Fibroblast of skin of right quadriceps (primary cell): ENCODE measurements at places on chromosomes 6 and 20.

DNA sequence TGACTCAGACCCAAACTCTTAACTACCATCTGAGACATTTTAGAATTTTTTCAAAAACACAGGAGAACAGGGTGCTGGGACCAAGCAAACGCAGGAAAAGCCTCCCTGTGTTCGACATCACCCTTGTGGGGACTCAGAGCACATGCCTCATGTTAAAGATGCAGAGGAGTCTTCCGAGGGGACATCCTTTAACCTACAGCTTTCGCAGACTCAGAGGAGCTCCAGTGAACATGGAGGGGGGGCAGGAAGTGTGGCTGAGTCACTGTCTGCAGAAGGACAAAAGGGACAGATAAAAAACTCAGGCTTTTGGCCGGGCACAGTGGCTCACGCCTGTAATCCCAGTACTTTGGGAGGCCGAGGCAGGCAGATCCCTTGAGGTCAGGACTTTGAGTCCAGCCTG lies 15.1 kb downstream of the BMP7 start:
- DNase-seq = no peak

- DNase-seq = peak; percentile 10
Observed at GRCh38 chr6:85923013-85923430, 280.3 kb upstream of the SYNCRIP start.

- DNase-seq = no peak
Observed at GRCh38 chr6:5295623-5296022, 34.3 kb downstream of the FARS2 start.

- no peak for DNase-seq
Observed at GRCh38 chr6:118197539-118197938, 290.5 kb downstream of the SLC35F1 start.

GRCh38 chr6:24545691-24546090 lies 50.9 kb downstream of the ALDH5A1 start:
- no peak for DNase-seq

DNA sequence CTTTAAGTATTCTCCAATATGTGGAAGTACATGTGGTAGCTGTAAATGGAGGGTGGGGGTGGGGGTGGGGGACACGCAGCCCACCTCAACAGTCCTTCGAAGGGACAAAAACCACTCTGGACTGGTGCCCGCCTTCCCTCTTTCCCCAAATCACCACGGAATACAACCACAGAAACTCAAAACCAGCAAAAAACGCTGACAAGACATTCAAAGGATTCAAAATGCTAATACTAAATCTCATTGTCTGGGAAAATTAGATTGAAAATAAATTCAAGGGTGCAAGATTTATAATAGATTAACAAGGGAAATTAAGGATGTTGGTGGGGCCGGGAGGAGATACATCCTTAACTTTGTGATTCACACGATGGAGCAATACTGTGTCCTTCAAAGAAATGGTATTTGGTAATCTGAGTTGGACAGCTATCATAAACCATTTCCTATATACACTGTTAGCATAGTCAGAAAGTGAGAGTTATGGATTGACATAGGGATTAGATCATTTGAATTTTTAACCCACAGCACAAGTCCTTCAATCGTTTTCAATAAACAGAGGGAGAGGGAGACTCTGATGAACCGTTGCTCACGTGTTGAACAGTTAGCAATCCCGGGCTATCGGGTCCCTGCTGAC lies 766 bp upstream of the TBC1D22B start:
- no peak for DNase-seq

DNA sequence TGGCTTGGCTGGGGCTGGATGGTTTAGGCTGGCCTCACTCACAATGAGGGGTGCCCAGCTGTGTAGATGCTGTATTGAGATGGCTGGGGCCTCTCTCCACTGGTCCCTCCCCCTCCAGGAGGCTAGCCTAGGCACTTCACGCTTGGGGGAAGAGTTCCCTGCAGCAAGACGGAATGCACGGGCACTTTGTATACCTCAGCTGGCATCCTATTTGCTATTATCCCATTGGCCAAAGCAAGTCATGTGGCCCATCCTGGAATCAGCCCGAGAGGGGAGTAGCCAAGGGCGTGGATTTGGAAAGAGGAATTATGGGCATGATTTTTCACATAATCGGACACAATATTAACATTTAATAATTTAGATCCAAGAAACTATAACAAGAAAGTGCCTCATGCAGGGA lies 64.3 kb downstream of the ISM1 start:
- DNase-seq = no peak

DNA sequence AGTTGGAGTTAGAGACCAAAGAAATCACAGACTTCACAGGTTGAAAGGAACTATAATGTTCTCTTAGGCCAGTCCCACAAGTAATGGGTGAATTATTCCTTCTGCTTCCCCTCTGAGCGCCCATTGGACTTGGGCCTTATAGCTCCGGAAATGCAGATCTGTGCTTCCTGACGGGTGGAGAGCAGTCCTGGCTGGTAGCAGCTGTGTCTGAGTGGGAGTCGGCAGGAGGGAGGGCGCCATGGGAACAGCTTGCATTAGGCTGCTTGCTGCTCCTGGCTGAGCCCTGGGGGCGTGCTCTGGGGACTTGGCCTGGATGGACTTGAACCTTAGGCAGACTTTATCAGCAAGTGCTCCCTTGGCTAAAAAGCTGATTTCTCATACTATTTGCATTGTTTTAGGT lies 18.4 kb upstream of the NUP153 start:
- DNase-seq = peak; percentile 38

DNA sequence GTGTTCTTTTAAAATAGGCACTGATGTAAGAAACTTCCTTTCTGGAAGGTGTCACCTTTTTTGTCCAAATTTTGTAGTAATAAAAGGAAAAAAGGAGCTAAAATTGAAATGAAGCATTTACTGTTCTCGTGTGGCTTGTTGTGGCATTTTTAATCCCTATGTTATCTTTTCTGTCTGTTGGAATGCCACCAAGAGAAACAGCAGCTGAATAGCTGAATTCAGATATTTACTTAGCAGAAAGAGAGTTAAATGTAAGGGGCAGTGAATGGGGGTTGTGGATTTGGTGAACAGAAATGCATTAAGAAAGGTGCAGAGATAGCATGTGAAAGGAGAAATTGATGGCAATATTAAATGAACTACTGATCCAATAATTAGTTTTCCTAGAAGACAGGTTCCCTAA lies 573.6 kb upstream of the EPHA7 start:
- DNase-seq = no peak

DNA sequence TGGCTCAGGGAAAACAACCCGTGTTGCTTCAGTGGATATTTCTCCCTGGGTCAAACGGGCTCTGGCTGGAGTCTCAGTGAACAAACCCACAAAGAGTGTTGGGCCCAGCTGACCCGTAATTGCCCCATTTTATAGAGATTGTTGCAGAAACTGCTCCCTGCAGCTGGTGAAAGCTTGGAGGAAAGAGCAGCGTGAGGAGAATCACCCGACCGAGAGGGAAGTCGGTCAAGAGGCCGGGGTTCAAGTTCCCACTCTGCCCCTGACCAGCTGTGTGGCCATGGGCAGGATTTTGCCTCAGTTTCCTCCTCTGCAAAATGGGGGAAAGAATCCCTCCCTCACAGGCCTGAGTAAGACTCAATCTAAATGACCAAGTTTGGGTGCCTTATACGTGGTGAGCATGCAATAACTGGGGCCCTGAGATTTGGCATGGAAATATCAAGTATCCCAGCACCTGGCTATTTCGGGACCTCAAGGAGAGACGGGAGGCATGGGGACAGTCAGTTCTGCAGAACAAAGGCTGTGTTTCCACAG lies 1.7 kb upstream of the TGM2 start:
- no peak for DNase-seq

DNA sequence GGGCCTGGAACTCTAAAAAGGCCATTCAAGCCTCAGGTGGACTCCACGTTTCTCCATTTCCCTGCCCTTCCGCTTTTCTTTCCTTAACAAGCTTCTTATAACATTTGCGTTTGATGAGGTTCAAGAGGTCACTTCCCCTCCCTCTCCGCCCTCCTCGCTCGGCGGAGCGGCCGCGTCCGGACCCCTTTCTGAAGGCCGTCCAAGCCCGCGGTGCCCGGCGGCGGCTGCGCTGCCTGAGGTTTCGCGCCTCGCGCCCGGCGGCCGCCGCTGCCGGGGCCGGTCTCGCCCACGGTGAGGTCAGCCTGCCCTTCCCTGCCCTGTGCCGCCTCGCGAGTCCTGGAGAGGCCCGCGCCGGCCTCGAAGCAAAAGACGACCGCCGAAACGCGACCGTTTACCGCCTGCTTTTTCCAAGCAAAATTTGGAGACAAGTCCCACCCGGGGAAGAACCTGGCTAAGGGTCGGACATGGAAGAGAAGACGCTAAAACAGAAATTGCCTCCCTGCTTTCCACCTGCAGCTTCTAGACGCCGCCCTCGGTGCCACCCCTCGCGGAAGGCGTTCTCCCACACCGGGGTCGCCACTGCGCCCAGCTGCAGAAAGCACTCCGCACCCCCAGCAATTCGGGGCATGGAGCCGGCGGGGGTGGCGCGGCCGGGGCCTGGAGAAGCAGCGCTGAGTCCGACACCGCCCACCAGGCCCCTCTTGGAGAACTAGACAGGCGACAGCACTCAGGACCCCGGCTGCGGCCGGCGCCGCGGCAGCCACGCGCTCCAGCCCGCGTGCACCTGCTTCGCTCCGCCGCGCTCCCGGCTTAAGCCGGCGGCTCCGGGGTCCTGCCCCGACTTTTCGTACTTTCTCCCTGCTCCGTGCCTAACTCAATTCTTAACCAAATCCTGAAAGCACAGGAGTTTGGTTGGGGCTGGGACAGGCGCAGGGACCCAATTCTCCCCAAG lies 11.0 kb upstream of the FOXF2 start:
- DNase-seq = no peak

- DNase-seq = peak; percentile 90
Observed at GRCh38 chr6:135673501-135674309, 176.2 kb upstream of the AHI1 start.

DNA sequence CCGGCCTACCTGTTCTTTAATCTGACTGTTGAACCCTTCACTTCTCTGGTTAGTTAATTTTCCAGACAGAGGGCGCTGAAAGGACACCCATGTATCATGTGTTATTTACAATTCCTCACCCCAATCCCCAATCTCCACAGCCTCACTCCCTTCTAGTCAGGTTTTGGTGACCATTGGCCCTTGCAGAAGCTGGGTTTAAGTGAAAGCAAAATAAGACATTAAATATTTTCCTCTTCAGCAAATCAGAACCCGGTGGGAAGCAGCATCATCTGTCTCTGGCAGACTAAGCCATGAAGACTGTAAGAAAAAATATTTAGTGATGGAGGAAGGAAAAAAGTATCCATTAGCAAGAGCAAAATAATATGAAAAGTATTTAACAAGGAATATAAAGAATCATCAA lies 9.4 kb upstream of the HLA-DQA1 start:
- no peak for DNase-seq

DNA sequence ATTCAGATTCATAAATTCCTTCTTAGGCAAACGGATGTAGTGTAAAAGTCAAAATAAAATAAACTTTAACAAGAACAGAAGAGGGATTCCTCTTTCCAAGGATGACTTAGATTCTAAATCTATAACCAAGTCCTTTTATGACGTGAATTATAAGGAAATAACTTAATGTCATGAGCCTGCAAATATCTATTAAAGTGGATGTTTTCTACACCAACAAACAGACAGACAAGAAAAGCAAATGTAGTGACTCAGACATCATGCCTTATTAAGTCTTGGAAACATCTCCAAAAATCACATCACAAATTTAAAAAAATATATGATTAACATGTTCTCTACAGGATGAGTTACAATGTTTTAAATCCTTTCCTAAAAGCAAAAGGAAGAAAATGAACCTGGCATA lies 397.1 kb downstream of the ESR1 start:
- no peak for DNase-seq

- DNase-seq = no peak
Observed at GRCh38 chr20:12860619-12861247, 148.0 kb upstream of the SPTLC3 start.

DNA sequence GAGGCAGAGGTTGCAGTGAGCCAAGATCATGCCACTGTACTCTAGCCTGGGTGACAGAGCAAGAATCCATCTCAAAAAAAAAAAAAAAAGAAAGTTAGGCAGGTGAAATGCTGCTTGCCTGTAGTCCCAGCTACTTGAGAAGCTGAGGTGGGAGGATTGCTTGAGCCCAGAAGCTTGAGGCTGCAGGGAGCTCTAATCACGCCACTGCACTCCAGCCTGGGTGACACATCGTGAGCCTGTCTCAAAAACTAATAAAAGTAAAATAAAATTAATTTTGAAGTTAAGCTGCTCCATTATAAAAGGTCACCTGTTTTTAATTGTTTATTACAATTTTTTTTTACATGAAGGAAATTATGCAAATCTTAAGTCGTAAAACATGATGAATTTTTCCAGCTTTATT lies 23.2 kb upstream of the SAMHD1 start:
- no peak for DNase-seq

GRCh38 chr6:47097092-47097945 lies 55.2 kb upstream of the ADGRF1 start:
- DNase-seq = peak; percentile 78

- peak; percentile 86 for DNase-seq
Observed at GRCh38 chr20:47319517-47320252, 36.8 kb downstream of the ZMYND8 start.

- DNase-seq = peak; percentile 95
Observed at GRCh38 chr6:167855825-167856425, 29.2 kb downstream of the AFDN start.

- no peak for DNase-seq
Observed at GRCh38 chr6:174036-174435, 118.3 kb upstream of the DUSP22 start.

GRCh38 chr6:15871276-15871675 lies 208.4 kb upstream of the DTNBP1 start:
- DNase-seq = no peak

- DNase-seq = peak; percentile 81
Observed at GRCh38 chr6:17705428-17705777, 1.3 kb downstream of the NUP153 start.

DNA sequence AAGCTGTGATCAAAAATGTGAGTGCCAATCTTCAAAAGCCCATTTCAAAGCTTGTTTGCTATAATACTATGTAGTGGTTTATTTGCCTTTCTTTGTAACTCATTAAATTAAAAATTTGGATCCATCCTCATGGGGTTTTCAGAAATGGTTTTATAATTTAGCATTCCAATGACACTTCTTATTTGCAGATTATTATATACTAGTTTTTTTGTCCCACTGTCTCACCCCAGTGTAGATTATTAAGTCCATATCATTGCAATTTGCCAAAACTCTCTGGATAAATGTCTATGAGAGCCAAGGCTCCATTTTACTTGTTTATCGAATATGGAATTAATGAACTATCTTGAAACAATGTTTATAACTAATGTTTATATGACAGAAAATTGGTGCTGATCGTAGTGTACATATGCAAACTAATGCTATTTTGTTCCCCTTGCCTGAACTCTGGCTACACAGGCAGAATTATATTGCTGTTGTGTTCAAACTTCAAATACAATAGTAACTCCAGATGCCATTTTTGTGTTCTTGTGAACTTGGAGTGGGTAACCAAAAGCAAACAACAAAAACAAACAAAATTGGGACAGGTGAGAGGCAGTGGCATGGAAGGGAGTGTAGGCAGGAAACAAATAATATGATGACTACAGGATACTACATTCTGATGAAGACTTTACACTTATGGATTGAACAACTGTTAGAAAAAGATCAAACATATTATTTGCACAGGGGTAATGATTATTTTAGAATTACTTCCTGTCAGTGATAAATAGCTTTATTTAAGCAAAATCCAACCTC lies 307.1 kb upstream of the FLRT3 start:
- DNase-seq = no peak

- no peak for DNase-seq
Observed at GRCh38 chr20:25467441-25467840, 60.0 kb downstream of the GINS1 start.
